ENCODE measurements at places on chromosomes 13 and 19.

- no peak for DNase-seq
Observed at GRCh38 chr13:60538566-60538965, 141.5 kb downstream of the TDRD3 start.

DNA sequence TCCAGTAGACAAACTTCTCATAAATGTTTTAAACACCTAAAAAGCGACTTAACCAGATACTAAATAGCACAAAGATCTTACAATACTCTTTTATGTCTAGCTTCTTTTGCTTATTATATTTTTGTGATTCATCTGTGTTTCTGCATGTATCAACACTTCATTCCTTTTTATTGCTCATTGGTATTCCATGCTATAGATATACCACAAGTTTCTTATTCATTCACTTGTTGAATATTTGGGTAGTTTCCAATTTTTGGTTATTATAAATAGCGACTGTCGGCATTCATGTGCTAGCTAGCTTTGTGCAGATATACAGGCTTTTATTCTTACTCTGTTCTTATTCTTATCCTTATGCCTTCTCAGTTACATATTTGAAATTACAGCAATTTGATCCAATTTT, 50.0 kb upstream of the RGCC start:
- DNase-seq = no peak

DNA sequence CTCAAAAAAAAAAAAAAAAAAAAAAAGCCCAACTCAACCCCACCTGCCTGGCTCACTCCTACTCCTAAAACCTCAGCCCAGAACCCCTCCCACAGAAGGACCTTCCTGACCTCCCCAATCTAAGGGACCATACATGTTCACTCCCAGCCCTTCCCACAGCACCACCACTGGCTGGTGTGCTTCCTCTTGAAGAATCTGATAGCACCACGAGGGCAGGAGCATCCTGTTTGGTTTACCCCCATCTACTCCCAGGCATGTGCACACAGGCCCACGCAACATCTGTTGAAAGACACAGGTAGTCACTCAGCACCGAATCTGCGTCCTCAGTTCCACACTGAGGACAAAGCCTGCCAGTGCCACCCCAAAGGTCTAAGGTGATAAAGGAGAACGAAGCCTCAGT, 8.2 kb downstream of the LATS2 start:
- no peak for DNase-seq

DNA sequence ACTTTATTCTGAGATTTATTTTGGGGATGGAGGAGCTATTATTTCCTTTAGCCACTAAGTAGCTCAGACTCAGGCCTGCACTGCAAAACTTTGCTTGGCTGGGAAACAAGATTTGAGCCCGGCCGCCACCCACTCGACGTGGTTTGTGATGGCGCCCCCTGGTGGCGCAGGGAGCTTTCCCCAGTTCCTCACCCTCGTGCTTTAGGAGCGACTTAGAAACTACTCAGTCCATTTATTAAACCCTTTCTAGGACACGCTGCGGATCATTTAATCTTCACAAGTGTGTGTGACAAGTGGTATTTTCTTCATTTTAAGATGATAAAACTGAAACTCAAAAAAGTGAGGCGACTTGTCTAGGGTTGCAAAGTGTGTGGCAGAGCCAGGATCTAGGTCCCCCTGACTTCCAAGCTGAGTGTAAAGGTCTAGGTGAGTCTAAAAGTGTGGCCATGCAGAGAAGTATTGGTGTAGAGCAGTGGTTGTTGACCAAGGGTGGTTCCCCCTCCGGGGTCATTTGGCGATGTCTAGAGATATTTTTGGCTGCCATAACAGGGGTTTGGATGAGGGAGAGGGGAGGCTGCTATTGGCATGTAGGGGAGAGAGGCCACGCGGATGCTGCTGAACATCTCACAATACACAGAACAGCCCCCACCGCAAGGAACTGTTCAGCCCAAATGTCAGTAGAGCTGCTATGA, 2.2 kb downstream of the CXCL17 start:
- DNase-seq = peak; percentile 89

GRCh38 chr19:17242431-17243208, 3.1 kb downstream of the NR2F6 start:
- DNase-seq = no peak

- DNase-seq = no peak
Observed at GRCh38 chr19:17468302-17469091, 1.8 kb upstream of the SLC27A1 start.

DNA sequence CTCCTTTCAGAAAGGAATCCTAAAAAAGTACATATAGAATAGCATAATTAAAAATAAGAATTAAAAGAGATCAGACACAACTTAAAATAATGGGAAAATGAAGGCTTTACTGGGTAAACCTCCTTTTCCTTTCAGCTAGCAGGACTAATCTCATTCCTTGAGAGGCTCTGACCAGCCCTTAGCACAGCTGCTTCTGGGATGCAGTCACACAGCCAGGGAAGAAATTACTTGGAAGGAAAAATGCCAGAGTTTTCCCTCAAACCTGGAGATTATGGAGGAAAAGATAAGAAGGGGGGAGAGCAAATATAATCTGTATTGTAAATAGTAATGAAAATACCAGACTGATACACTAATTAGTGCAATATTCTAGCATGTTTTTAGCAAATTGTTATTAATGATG, 91.8 kb downstream of the LRCH1 start:
- no peak for DNase-seq

GRCh38 chr13:60617991-60618733, 221.1 kb downstream of the TDRD3 start:
- DNase-seq = no peak

DNA sequence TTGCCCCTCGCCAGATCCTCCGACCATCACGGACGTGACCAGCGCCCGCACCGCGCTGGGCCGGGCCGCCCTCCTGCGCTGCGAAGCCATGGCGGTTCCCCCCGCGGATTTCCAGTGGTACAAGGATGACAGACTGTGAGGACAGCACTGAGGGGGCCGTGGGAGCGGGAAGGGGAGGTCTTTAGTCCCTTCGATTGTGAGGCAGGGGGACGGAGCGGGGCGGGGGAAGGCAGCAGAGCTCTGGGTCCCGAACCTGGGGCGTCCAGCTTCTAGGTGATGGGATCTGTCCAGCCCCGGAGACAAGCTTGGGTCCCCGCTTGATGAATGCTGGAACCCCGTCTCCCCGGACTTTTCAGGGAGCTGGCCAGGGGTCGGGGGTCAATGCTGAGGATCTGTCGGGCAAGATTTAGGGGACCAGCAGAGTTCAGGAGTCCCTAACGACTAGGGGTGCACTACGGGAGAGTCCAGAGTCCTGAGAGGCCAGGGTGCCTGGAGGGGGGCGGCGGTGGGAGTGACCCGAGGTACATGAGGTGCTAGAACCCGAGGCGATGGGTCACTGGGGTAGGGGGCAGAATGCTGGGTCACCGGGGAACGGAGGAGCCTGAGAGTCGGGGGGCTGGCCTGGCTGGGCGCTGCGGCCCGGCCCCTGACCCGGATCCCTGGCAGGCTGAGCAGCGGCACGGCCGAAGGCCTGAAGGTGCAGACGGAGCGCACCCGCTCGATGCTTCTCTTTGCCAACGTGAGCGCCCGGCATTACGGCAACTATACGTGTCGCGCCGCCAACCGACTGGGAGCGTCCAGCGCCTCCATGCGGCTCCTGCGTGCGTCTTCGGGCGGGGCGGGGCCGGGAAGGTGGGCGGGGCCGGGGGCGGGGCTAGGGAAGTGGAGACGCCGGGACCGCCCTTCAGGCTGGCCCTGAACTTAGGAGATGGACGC, 14.6 kb downstream of the VSIG10L start:
- peak; percentile 71 for DNase-seq

DNA sequence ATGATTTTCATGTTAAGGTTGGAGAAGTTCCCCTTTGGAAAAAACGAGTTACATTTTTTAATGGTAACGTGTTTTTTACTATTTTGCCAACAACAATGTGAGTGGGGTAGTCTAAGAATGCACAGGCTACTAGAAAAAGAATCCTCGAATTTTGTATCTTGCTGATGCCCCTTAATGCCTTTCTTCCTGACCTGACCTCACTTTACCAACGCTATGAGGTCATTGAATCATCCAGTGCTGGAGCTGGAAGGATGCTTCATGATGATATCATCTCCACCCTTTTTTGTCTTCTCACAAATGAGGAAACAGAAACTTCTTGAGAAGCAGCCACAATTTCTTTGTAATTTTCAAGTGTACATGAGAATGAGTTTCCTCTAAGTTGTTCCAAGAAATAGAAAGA, 8.2 kb upstream of the UBL3 start:
- DNase-seq = no peak

GRCh38 chr13:76892488-76892887, 6.3 kb upstream of the KCTD12 start:
- no peak for DNase-seq

DNA sequence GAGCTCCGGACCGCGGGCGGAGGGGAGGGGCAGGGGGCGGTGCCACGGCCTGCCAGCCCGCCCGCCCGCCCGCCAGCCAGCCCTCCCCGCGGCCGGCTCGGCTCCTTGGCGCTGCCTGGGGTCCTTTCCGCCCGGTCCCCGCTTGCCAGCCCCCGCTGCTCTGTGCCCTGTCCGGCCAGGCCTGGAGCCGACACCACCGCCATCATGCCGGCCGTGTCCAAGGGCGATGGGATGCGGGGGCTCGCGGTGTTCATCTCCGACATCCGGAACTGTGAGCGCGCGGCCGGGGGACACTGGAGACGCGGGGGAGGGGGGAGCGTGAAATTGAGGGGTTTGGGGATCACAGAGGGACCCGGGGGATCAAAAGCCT, at the start of gene AP2A1:
Gene AP2A1, plus strand, starts transcription at position 72 of the 370 bp plus-strand sequence. Its CDS starts 133 bp downstream, at position 205.
- DNase-seq = no peak

DNA sequence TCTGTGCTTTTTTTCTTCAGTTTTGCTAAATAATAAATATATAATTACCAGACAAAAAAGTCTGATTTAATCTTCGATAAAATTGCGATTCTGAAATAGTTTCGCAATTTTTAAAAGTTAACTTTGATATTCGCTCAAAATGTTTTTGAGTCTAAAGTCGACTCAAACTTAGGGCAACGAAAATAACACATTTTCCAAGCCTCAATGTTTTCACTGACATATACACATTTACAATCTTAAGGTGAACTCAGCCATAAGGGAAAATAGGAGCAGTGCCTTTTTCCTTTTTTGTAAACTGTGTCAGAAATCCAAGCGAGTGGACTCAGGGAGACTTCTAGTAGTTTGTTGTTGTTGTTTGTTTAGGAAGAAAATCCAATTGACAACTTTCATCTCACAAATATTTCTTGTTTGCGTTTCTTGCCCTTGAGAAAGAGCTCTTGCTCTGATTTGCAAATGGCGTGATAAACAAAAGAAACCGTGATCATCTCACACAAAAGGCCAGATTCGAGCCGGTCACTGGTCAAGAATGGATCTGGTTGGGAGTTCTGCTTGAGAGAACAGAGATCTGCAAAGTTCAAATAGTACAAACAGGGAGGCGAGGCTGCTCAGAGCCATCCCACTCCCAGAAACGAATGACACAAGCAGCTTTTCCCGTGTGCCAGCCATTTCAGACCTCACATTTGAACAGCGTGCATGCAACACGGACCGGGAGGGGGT, 2.1 kb downstream of the SOX21 start:
- no peak for DNase-seq

- DNase-seq = no peak
Observed at GRCh38 chr19:33756177-33756576, 40.5 kb upstream of the KCTD15 start.

- peak; percentile 32 for DNase-seq
Observed at GRCh38 chr19:49855676-49856573, 5.0 kb downstream of the PTOV1 start.

GRCh38 chr13:75411924-75412537, 69.9 kb downstream of the TBC1D4 start:
- no peak for DNase-seq

DNA sequence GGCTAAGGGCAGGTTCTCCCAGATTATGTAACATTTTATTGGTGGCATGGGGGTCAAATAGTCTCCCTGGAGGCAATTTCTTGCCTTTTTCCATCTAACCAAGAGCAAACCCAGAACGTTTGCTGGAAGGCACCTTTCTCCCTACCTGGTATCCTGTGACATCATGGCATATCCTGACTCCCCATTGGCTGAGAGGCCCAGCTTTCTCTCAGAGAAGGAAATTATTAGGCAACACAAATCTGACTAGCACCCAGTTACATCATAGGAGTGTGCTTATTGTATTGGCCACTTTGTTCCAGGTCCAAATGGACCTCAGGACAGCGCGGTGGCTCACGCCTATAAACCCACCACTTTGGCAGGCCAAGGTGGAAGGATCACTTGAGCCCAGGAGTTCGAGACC, 13.0 kb downstream of the NTN5 start:
- no peak for DNase-seq

- DNase-seq = no peak
Observed at GRCh38 chr13:101681834-101682233, 229.4 kb downstream of the ITGBL1 start.

DNA sequence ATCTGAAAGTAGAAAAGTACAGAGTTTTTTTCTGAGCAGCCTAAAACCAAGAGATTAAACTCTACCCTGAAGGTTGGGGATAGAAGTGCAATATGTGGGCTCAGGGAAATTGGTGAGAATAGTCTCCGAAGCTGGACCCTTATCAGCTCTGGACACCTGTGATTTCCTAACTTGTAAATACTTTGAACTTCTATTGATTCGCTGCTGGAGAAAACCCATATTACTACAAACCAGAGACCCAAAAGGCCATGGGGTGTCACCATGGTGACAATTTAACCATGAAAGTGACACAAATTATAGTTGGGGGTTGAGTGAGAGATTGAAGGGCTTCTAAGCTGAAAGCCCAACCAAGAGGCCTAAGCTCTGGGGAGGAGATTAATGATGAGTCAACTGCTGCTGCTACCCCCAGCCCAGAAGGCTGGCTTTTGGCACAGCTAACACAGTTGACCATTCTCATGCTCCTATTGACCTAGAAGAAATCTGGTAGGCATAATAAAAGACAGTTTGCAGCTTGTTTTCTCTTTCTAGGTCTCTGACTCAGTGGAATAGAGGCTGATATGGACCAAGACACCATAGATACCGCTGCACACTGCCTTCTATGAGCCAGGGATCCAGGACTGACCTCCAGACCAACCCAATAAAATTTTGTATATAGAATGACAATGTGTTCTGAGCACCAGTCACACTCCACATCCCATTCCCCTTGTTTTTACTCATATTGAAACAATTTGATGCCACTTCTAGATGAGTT, 131.9 kb upstream of the FNDC3A start:
- DNase-seq = no peak

GRCh38 chr19:16032509-16033135, 43.7 kb upstream of the TPM4 start:
- peak; percentile 22 for DNase-seq

GRCh38 chr13:25286308-25286968, 850 bp downstream of the MTMR6 start:
- no peak for DNase-seq

Measured in activated naive CD8-positive, alpha-beta T cell treated with anti-CD3 and anti-CD28 coated beads, Interleukin-2, amount 10 ng/mL, durations not matched to agents 7 days and 5 days (primary cell).